ENCODE measurements at places on chromosomes 1 and 21.

- DNase-seq: no peak
Measured at GRCh38 chr1:107829036-107829770, 135.8 kb downstream of the VAV3 start.

DNA sequence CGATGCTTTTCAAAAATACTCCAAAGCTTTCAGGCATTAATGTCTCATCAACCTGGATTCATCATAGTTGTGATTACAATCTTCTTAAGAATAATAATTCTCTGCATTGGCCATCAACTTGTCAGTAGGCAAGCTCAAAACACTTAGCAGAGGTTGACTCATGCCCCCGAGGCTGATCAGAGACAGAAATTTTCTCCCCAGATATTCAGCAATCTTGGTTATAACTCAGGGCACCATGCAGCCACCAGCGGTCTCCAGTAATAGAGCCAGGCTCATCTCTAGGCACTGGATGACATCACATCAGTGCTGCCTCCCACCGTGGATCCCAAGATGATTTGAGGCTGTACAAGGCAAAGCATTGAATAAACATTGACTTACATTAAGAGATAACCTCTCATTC lies 14.3 kb upstream of the IFFO2 start:
- DNase-seq: no peak

- no peak for DNase-seq
Measured at GRCh38 chr1:208534599-208534897, 290.4 kb upstream of the PLXNA2 start.

DNA sequence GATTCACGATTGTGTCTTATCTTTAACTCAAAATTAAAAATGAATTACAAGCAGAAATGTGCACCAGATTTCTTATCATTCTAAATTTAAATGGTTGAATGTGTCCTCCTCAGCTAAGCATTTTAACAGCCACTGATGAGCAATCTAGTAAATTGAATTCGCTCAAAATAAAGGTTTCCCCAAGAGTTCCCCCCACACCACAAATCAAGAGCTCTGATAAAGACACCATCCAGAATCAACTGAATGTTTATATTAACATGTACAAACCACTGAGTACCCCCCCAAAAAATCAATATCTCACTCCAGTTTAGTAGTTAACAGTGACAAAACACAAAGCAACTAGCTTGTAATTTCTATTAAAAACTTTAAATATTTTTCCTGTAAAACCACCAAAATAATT lies 1.9 kb downstream of the GPBP1L1 start:
- no peak for DNase-seq

GRCh38 chr1:94778808-94779207 lies 41.3 kb upstream of the SLC44A3 start:
- no peak for DNase-seq

DNA sequence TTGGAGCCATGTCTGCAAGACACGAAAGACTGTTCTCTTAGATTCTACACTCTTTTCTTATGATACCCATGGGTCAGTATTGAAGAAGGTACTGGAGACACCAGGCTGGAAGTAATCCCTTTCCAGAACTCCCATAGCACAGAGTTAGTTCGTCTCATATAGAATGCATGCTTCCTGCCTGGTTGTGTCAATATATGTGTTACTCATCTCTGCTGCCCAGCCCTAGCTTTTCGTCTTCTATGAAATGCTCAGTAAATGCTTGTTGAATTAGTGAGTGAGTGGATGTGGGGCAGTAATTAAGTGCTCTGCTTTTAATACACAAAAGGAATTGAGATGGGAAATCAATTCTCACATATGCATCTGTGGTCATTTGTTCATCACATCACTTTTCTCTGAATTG lies 32.1 kb downstream of the ADCY10 start:
- DNase-seq: no peak

- no peak for DNase-seq
Measured at GRCh38 chr1:209667708-209668107, 7.5 kb upstream of the G0S2 start.

DNA sequence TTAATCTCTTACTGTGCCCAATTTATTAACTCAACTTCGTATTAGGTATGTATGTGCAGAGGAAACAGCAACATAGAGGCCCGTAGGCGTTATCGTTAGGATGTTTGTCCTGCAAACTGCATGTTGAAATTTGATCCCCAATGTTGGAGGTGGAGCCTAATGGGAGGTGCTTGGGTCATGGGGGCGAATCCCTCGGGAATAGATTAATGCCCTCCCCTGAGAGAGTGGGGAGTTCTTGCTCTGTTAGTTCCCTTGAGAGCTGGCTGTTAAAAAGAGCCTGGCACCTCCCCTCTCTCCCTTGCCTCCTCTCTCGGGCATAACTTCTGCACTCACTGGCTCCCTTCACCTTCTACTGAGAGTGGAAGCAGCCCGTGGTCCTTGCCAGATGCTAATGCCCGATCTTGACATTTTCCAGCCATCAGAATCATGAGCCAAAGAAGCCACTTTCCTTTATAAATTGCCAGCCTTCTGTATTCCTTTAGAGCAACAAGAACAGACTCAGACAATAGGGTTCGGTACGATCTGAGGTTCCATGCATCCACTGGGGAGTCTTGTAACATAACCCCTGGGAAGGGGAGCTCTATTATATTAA lies 149.0 kb upstream of the RAB4A start:
- DNase-seq: no peak

GRCh38 chr1:229572286-229572685 lies 13.8 kb upstream of the ABCB10 start:
- no peak for DNase-seq

GRCh38 chr1:68225781-68226180 lies 6.5 kb downstream of the WLS start:
- no peak for DNase-seq

GRCh38 chr21:35398346-35398982 lies 349.4 kb upstream of the RUNX1 start:
- DNase-seq: no peak

- DNase-seq: no peak
Measured at GRCh38 chr21:34185026-34185750, 111.8 kb downstream of the MRPS6 start.

- DNase-seq: no peak
Measured at GRCh38 chr1:11143907-11144306, 44.2 kb upstream of the EXOSC10 start.

- DNase-seq: no peak
Measured at GRCh38 chr1:243751506-243751905, 98.5 kb downstream of the AKT3 start.

DNA sequence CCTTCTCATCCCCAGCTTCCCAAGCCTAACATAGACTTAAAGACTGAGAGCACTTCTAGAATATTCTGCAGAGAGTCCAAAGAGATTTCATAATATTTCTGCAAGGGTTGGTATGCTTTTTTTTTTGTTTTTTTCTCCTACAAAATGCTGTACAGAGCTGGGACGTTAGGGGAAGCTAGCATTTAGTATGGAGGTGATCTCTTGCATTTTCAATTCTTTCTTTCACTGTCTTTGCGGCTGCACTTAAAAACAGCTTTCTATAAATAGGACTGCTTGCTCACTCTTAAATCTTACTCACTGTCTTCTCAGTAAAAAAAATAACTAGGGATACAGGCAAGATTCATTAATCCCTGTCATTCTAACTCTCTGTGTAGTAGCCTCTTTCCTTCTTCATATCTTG lies 7.4 kb downstream of the DSCAM start:
- DNase-seq: no peak

Measured in AG09309 (cell line).